MG63 (cell line): ENCODE measurements at places on chromosomes 4 and X.

DNA sequence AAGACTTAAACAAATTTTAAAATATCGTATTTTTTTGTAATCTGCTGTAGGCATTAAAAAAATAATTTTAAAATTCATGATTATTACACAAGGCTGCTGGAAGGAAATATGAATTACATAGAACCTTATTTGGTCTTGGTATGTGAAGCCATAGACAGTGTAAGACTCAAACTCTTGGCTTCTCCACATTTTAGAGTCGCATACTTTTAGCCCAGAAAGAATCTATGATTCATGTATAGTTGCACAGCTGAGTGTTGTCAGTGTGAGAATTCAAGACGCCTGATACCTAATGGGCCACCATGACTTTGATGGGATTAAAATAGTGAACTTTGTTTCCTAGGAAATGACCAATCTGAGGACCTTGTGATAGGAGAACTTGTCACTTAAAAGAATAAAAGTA is 1.4 kb downstream of the INTU start:
- no peak for DNase-seq

DNA sequence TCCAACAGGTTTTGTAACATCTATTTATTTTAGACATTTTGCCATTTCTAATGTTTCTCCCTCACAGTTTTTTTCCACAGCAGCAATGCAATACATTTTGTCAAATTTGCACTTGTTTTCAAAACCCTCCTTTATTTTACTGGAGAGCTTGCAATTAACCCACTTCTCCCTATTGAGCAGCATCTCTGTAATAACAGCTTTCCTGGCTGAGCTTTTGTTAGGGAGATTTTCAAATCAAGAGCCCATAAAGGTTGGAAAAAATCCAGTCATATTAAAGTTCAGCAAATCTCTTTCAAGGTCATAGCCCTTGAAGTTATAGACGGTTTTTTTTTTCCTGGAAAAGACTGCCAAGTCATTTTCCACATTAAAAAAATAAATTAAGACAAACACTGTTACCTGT is 450.6 kb upstream of the TENM3 start:
- no peak for DNase-seq

- no peak for DNase-seq
These were observed 6.6 kb downstream of the FBXL5 start for GRCh38 chr4:15648600-15648999.

- DNase-seq = no peak
These were observed 15.1 kb upstream of the RGN start for GRCh38 chrX:47063179-47063578.

GRCh38 chr4:100907465-100908454 is 389.9 kb upstream of the EMCN start:
- DNase-seq = no peak
